ENCODE measurements at places on chromosomes 12 and 14. TPM values are rescaled to one million over a fixed set of nuclear protein-coding genes. Genes with fewer than 3 reads are reported as not detected.

- DNase-seq = peak; percentile 33
Observed at GRCh38 chr12:4379405-4379804, at the start of gene FGF23. Gene FGF23 (minus strand): TSS chr12:4379712. CDS start chr12:4379582, 130 bp downstream.

DNA sequence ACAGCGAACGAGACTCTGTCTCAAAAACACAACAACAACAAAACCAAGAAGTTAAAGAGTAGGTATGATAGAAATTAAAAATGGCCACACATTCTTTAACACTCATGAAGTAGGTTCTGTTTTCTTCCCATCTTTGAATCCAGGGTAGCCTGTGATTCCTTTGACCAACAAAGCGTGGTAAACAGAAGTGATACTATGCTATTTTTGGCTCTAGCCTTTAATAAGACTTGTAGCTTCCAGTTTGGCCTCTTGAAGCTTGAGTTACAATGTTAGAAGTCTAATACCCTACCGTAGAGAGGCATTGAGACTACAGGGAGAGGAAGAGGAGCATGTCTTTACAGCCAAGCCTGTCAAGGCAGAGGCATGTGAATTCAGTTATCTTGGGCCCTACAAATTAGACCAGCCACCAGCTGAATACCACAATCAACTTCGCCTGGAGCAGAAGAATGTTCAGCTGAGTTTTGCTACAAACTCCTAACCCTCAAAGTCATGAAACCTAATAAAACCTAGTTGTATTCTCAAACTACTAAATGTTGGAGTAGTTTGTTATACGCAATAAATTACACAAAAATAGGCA is 4.9 kb upstream of the NEMF start:
- no peak for DNase-seq

GRCh38 chr14:33017016-33017415 is 78.3 kb downstream of the NPAS3 start:
- no peak for DNase-seq

Gene CRIP1
- 59.4 TPM for total RNA-seq

Gene TAS2R7
- total RNA-seq = not detected

Gene PYGL
- 6.6 TPM for total RNA-seq

GRCh38 chr12:111213561-111213960 is 155.3 kb downstream of the PHETA1 start:
- no peak for DNase-seq

DNA sequence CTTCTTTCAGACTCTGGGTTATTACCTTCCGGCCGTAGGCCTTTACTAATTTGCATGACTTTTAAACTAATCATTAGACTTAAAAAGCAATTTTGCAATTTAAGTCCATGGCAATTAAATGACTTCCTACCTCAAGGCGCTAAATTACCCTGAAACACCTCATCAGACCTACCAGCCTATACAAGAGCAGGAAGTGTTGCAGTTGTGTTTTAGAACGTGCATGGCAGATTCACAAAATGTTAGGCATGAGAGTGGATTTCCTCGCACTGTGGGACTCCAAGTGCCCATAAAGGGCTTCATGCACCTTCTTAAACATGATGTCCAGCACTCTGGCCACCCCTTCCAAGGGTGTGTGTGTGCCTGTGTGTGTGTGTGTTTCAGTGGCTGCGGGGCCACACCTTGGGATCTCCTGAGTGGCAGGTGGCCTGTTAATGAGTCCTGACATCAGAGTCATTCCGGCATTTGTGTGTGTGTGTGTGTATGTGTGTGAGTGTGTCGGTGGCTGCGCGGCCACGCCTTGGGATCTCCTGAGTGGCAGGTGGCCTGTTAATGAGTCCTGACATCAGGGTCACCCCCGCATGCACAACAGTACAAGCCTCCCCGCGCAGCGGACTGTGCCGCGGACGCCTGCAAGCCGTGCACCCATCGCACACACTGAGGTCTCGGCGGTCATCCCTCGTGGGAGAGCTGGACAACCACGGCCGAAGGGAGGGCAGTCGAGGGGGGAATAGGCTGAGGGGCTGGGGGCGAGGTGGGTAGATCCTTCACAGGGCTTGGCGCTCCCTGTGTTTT is 900 bp downstream of the C2CD5 start:
- DNase-seq = peak; percentile 72

DNA sequence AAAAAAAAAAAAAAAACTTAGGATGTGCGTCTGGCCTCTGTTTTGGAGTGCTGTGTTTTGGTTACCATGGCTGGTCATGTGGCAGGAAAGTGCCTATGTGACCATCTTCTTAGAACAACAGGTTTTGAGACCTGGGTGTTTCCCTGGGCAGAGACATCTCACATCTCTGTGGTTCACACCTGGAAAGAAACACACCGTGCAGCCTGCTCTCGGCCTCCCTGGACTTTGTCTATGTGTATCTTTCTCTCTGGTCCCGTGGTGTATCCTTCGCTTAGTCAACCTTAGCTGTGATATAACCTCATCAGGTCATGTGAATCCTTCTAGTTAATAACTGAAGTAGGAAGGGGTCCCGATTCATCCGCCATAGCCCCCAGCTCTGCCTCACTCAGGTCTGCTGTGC is 22.6 kb downstream of the ACADS start:
- no peak for DNase-seq

DNA sequence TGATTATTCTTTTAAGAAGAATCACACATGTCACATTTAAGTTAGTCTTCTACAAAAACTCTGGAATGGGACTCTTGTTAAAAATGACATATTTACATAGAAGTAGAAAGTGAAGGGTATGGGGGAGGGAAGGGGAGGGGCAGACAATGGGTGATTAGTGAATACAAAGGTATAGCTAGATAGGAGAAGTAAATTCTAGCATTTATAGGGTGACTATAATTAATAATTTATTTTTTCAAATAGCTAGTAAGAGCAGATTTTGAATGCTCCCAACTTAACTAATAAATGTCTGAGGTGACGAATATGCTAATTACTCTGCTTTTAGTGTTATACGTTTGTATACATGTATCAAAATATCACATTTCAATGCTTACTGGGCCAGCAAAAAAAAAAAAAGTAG is 59.4 kb downstream of the BLTP3B start:
- no peak for DNase-seq

- DNase-seq = no peak
Observed at GRCh38 chr14:42224053-42224888, 617.6 kb downstream of the LRFN5 start.

Gene APOF
- total RNA-seq = not detected

DNA sequence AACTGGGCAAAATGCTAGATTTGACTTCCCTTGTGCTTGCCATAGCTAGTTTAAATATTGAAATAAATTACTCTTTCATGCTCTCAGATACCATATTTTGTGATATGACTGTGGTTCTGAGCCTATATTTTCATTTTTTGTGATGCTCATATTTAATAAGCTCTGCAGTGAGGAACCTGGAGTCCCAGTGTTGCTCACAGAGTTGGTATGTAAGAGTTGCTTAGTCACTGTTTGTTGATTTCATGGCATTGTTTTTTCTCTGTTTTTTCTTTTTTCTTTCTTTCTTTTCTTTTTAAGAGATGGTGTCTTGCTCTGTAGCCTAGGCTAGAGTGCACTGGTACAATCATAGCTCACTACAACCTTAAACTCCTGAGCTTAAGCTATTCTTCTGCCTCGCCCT is 750.5 kb upstream of the TMEM132C start:
- DNase-seq = no peak

Gene CLEC1A
- total RNA-seq = 4.4 TPM

- DNase-seq = no peak
Observed at GRCh38 chr12:15201456-15201855, 19.8 kb downstream of the RERG start.

- DNase-seq = no peak
Observed at GRCh38 chr14:46490238-46490685, 161.3 kb downstream of the RPL10L start.

DNA sequence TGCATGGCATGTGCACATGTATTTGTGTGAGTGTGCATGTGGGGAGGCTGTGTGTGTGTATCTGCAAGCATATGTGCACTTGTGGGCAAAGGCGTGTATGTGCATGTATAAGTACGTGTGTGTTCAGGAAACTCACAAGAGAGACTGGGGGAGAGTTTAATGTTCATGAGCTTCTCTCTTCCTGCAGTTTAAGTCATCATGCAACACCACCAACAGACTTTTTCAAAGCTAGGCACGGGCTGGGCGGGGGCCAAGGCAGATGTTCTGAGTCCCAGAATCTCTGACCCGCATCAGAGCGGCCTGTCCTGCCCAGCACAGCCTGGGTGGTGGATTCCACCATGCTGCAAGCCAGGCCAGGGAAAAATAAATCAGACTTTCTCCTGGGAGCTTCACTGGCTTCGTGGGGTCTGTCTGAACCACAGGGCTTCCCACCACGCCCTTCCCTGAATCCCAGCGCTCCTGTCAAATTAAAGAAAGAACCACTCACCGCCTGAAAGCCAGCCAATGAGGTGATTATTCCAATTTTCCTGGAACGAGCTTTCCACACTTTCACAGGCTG is 75.7 kb downstream of the PITPNM2 start:
- DNase-seq = peak; percentile 58

GRCh38 chr14:58844544-58844943 is 206.8 kb downstream of the DACT1 start:
- no peak for DNase-seq

DNA sequence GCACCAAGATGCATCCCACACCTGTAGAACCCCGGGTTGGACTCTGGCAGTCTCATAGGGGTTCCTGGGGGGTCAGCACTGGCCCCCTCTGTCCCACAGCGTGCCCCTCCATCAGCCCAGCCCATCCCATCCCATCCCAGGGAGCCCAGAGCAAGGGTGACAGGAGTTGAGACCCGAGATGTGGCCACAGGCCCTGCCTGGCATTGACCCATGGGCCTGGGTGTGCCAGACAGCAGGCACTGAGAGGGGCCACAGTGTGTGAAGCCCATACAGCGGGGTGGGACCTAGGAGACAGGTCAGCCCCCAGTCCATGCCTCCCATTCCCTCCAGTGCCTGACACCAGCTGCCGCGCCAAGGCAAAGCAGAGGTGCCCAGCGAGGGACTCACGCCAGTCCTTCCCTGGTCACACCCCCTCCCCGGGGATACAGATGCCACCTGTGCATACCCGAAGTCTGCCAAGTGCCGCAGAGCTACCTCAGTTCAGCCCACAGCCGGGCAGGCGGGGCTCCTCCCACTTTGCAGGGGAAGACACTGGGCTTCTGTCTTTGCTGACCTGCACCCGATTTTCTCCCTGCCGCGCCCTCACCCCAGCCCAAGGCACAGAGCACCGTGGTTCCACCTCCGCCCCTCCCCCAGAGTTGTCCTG is 50.4 kb downstream of the CYP46A1 start:
- DNase-seq = peak; percentile 38

DNA sequence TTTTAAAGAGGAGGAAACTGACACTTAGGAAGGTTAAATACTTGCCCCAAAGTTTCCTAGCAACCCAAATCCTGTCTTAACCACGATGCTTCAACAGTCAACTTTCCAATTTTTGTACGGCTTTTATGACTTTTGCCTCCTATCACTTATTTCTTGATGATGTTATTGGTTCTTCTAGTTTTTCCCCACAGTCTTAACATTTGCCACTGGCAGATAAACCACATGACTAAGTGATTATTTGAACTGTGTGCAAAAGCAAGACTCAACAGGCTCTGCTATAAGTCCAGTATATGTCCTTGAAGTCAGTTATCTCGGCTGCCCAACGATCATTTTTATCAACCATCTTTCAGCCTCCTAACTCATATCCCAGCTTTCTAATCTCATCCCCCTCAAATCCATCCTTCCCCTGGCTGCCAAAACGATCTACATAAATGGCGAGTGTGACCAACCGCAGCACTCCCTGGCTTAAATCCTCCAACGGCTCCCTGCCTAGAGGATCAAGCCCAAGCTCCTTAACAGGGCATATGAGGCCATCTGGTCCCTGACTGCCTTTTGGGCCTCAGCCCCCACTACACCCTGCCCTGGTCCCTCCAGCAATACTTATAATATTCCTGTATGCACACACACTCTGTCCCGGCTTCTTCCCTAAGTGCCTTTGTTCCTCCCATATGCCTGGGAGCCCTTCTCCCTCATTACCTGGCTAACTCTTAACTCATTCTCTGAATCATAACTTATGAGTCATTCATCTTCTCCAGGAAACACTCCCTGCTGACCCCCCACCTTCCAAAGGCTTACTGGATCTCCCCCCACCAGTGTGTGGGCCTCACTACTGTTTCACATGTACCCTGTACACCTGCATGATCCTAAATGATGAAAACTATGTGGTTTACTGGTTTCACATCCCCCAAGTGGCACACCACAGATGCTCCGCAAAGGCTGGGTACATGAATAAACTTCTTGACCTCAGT is 8.8 kb downstream of the VPS37B start:
- DNase-seq = no peak

GRCh38 chr14:95316821-95317220 is 2.9 kb downstream of the CLMN start:
- no peak for DNase-seq

DNA sequence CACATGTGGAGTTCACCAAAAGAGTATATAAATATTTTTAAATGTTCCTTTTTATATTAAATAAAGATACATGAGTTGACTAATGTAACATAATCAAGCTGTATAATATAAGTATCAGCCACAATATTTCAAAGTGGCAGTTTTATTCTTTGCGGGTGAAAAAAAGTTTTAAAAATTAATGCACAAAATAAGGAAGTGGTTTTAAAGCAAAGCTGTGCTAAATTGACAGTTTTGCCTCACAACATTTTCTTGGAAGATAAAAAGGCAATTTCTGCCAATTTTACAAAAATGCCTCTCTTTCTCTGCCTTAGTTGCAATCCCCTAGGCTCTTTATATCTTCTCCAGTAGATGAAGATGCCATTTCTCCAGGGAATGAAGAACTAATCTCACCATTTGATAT is 719.1 kb downstream of the C12orf50 start:
- DNase-seq = no peak

DNA sequence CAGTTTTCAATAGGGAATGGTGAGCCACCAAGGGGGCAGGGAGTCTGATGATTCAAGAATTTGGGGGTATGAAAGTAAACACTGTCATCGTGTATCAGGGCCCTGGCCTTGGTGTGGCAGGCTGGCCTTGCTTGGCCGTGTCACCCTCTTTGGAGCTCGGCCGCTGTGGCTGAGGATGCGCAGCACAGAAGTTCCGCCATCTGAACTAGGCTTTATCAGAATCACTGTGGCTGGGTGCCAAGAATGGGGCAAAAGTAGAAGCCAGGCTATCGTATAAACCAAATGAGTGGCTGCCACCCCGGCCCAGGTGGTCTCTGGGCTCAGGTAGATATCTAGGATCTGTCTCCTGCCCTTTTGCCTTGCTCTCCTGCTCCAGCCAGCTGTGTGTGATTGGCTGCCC is 137.4 kb downstream of the PAPOLA start:
- DNase-seq = no peak

Gene SDR9C7
- total RNA-seq = not detected

DNA sequence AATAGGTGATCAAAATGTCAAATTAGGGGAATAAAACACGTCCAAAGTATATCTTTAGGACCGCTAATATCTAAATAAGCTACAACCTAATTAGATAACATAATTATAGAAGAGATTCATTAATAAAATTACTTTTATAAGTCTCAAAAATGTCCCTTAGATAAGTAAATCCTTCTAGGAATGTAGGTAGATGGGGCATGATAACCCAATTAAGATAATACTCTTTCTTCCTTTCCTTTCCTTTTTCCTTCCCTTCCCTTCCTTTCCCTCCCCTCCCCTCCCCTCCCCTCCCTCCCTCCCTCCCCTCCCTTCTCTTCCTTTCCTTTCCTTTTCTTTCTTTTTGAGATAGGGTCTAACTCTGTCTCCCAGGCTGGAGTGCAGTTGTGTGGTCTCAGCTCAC is 11.0 kb upstream of the SLC2A3 start:
- DNase-seq = no peak

GRCh38 chr12:56121204-56121870 is 3.3 kb downstream of the ZC3H10 start:
- no peak for DNase-seq

Gene USP44
- total RNA-seq = 1.0 TPM

Gene BIN2
- total RNA-seq = 1.7 TPM
